ENCODE measurements at places on chromosomes 7 and 10. TPM values are rescaled to one million over a fixed set of nuclear protein-coding genes. Genes with fewer than 3 reads are reported as not detected.

IDI2 gene
- total RNA-seq, result not detected

CROT gene
- 22.6 TPM for total RNA-seq

SLC16A9 gene
- 24.3 TPM for total RNA-seq

OR2A5 gene
- not detected for total RNA-seq

LIPJ gene
- not detected for total RNA-seq

PNLIPRP1 gene
- total RNA-seq, result 2.5 TPM

POLD2 gene
- 161 TPM for total RNA-seq

DNA sequence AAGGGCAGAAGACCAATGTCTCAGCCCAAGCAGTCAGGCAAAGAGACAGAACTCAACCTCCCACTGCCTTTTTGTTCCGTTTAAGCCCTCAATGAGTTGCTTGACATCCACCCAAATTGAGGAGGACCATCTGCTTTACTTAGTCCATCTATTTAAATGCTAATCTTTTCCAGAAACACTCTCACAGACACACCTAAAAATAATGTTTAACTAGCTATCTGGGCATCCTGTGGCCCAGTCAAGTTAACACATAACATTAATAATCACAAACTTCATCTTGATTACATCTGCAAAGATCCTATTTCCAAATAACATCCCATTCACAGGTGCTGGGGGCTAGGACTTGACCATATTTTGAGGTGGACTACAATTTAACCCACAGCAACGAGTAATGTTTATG lies 115.7 kb downstream of the RAB11FIP2 start:
- H3K4me1 ChIP-seq, result no peaks in the 10 kb centered on the region
- H3K4me3 ChIP-seq, result no peak overlapping the region
- no peaks in the 10 kb centered on the region for H3K27me3 ChIP-seq
- H3K36me3 ChIP-seq, result no peaks in the 10 kb centered on the region
- no peak for DNase-seq

DNA sequence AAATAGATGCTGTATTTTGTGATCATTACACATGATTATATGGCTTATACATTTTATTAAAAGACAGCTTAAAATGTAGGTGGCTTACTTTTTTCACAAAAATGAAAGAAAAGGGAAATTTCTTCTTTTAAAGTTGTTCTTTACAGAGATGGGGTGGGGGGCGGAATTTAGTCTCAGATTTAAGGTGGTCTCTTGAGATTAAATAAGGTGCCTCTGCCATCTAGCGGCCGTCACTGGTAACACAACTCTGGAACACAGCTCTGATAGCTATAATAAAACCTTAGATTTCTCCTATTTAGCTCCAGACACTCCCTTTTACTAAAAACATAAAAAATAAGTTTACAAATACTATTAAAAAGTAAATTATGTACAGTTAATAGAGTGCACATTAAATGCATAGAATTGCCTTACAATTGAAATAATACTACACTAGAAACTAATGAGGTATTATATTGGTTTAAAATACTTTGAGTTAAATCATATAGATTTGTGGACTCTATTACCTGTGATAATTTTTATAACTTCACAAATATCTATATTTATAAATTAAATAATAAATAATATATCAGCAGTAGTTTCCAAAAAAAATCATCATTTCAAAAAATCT lies 210.9 kb downstream of the DGKB start:
- no peak overlapping the region for H3K27ac ChIP-seq
- H3K27me3 ChIP-seq, result no peaks in the 10 kb centered on the region
- H3K36me3 ChIP-seq, result no peaks in the 10 kb centered on the region
- H3K4me1 ChIP-seq, result no peaks in the 10 kb centered on the region

DNA sequence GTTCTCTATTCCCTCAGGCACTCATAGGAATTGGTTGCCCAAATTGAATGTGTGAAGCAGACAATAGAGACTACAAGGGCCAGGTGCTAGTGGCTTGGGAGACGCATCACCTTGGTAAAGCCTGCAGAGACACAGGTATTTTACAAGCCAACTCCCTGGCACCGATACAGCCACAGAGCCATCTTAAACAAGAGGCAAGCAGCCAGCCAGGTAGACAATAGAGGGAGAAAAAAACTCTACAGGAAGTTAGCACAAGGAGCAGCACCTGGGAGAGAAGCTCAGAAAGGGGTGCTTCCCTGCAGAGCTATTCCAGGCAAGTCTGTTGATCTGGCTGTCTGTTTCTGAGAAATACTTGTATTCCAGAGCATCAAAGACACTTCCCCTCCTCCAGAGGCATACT lies 43.0 kb upstream of the CDK1 start:
- H3K4me3 ChIP-seq, result no peak overlapping the region
- H3K27ac ChIP-seq, result no peak overlapping the region
- no peaks in the 10 kb centered on the region for H3K4me1 ChIP-seq
- DNase-seq, result peak; percentile 65

DNA sequence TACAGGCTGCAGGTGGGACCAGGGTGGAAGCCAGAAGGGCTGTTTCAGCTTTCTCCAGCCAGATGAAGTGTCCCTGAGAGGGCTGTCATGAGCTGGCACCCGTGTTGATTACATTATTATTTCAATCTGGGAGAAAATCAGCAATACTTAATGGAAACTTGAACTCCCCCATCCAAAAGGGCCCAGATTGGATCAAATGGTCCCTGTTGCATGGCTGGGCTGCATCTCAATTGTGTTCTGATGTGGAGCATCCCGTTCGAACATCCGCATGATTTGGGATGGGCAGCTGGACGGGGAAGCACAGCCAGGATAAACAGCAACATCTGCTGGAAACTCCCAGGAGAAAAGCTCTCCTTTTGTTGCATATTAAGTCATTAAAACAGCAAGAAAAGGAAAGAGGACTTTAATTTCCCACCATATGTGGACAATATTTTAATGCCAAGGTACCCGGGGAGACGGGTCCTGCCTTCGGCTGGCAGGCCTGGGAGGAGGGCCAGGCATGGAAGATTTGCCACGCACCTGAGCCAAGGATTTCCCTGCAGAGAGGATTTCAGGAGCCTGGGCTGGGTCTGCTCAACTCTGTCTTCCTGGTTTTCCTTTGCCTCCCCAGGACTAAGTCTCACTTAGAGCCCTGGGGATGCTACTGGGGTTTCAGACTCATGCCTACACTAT lies 52.4 kb downstream of the NPTX2 start:
- H3K36me3 ChIP-seq, result no peaks in the 10 kb centered on the region
- no peak for DNase-seq
- H3K4me3 ChIP-seq, result no peak overlapping the region
- H3K27me3 ChIP-seq, result no peaks in the 10 kb centered on the region

DNA sequence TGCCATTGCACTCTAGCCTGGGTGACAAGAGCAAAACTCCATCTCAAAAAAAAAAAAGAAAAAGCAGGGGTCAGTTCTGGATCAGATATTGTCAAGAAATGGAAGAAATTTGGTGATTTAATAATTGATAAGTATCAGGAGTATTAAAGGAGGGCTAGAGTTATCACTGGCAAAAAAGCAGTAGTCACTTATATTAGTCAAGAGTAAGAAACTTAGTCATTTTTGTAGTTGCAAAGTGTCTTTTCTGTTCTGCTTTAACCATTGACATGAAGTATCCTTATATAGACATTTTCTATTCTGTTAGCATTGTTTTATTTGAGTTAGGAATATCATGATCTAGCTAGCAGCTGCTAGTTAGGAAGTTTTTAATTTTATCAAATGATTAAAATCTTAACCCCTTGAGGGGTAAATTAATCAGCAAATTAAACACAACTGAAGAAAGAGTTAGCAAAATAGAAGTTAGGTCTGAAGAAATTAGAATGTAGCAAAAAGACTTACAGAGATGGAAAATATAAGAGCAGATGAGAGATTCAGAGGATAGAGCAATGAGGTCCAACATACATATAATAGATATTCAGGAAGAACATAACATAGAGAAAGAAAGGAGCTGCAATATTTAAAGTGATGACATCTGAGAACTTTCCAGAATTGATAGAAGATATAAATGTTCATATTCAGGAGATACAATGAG lies 7.3 kb upstream of the CCDC6 start:
- H3K27ac ChIP-seq, result no peak overlapping the region
- no peak for DNase-seq

DNA sequence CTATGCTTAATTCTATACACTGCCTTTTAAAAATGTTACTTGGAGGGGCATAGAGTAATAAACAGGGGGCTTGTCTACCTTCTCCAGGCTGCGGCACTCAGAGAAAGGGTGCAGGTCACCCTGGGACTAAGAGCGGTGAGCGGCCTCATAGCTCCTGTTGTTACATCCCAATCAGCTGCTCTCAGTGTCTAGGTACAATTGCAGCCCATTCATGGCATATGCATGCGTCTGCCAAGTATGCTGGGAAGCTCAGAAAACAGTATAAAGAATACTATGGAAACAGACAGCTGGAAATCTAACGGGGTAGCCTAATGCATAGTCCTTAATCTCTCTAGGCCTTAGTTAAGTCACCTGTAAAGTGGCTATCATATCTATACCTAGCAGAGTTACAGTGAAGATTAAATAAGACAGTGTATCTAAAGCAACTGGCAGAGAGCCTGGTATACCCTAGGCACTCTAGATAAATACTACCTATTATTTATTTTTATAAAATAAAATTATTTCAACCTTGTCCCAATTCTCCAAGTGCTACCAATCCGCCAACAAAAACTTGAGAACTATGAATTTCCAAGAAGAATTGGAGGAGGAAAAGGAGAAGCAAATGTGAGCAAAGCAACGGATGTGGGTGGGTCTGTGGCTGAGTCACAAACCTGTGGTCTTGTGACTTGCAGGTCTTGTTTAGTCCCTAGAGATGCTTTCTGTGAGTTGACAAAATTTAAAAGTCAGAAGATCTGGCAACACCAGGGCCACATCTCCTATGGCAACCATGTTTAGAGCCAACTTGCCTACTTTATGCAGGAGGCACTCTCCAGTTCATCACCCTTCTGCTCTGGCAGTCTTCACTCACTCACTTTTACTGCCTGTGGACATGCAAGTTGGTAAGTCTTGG lies 183.0 kb downstream of the RAPGEF5 start:
- H3K4me3 ChIP-seq, result no peak overlapping the region
- no peak overlapping the region for H3K27ac ChIP-seq
- no peaks in the 10 kb centered on the region for H3K4me1 ChIP-seq
- no peaks in the 10 kb centered on the region for H3K36me3 ChIP-seq
- DNase-seq, result no peak

DNA sequence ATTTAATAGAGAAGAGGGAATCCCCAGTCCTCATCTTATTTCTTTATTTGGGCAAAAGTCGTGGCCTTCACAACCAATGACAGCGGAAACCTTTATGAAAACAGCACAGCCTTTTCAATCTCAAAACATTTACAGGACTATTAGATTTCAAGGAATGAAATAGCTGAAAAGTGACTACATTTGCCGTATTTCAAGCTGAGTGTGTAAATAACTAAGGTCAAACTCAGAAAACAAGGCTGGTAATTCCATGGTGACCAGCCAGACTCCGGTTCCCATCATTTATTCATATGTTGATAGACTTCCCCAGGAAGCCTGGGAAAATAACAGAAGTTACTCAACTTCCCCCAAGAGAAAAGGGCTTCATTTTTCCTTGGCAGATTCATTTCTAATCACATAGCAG lies 457.3 kb upstream of the NFE2L3 start:
- no peaks in the 10 kb centered on the region for H3K27me3 ChIP-seq
- no peak overlapping the region for H3K4me3 ChIP-seq
- H3K4me1 ChIP-seq, result no peaks in the 10 kb centered on the region

- no peaks in the 10 kb centered on the region for H3K36me3 ChIP-seq
- no peak for DNase-seq
- no peaks in the 10 kb centered on the region for H3K27me3 ChIP-seq
- H3K4me3 ChIP-seq, result no peak overlapping the region
- H3K4me1 ChIP-seq, result no peaks in the 10 kb centered on the region
- H3K27ac ChIP-seq, result no peak overlapping the region
Observed at GRCh38 chr10:97076781-97077180, 109.0 kb downstream of the SLIT1 start.

DNA sequence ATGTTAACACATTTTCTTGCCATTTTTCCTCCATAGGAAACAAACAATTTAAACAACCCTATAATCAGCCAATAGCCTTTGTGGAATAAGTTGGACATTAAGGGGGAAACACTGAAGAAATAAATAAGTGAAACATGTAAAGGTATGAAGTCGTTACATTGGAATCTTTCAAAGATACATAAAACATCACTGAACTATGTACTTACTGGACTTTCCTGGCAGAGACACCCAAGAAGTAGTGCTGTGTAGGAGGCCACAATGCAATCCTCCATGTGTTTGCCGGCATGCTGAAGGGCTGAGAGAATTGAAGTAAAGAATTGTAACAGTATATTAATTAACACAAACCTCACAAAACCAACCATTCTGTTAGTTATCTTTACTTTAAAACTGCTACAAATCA lies 76.5 kb upstream of the GRID1 start:
- H3K4me1 ChIP-seq, result no peaks in the 10 kb centered on the region
- H3K36me3 ChIP-seq, result no peaks in the 10 kb centered on the region
- H3K27ac ChIP-seq, result no peak overlapping the region
- no peaks in the 10 kb centered on the region for H3K27me3 ChIP-seq
- H3K4me3 ChIP-seq, result no peak overlapping the region
- no peak for DNase-seq

GRCh38 chr10:97540669-97541500 lies 31.7 kb upstream of the ANKRD2 start:
- H3K27ac ChIP-seq, result no peak overlapping the region
- H3K4me3 ChIP-seq, result no peak overlapping the region
- no peaks in the 10 kb centered on the region for H3K36me3 ChIP-seq
- H3K4me1 ChIP-seq, result no peaks in the 10 kb centered on the region
- DNase-seq, result no peak
- H3K27me3 ChIP-seq, result no peaks in the 10 kb centered on the region

DNA sequence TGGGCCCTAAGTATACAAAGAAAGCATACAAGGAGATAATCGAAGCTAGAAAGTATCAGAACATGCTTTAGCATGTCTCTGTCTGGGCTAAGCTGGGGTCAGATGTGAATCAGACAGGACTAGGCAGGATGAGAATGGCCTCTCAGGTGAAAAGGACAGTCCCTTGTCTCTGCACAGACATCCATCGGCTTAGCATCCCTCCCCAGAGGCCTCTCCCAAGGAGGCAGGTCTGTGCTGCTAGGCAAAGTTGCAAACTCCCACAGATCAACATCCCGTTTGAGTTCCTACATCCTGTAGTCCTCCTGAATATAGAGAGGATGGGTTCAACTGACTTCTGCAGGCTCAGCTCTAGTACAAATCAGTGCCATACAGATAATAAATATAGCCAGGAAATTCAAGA lies 24.5 kb downstream of the CHST15 start:
- no peak overlapping the region for H3K27ac ChIP-seq
- no peaks in the 10 kb centered on the region for H3K27me3 ChIP-seq
- H3K36me3 ChIP-seq, result no peaks in the 10 kb centered on the region
- H3K4me3 ChIP-seq, result no peak overlapping the region

GRCh38 chr10:113585949-113586348 lies 33.1 kb downstream of the HABP2 start:
- H3K36me3 ChIP-seq, result no peaks in the 10 kb centered on the region
- no peak overlapping the region for H3K4me3 ChIP-seq
- no peaks in the 10 kb centered on the region for H3K4me1 ChIP-seq
- H3K27ac ChIP-seq, result no peak overlapping the region

DNA sequence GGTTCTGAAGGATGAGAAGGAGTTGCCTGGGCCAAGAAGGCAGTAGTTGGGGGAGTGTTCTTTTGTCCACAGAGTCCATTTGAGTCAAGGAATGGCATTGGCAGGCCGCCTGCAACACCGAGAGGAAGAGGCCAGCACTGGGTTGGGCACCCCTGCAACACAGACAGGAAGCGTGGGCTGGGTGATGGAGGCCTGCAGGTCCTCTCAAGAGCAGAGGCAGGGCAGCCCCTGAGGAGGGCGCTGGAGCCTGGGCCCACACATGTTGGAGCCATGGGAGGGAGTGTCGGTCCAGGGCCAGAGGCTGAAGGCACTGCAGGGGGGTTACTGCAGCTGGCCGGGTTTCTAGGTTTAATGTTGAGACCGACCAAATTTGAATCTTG lies 137.3 kb downstream of the PTPN20 start:
- H3K36me3 ChIP-seq, result no peaks in the 10 kb centered on the region
- H3K4me3 ChIP-seq, result no peak overlapping the region
- no peaks in the 10 kb centered on the region for H3K27me3 ChIP-seq
- H3K4me1 ChIP-seq, result no peaks in the 10 kb centered on the region

Data from colonic mucosa (tissue), 4 donors.